ENCODE measurements at places on chromosomes 7 and 10.

GRCh38 chr7:131302446-131302845 lies 25.2 kb upstream of the MKLN1 start:
- no peak for DNase-seq

- DNase-seq = no peak
Observed at GRCh38 chr7:79868010-79868409, 266.6 kb upstream of the GNAI1 start.

DNA sequence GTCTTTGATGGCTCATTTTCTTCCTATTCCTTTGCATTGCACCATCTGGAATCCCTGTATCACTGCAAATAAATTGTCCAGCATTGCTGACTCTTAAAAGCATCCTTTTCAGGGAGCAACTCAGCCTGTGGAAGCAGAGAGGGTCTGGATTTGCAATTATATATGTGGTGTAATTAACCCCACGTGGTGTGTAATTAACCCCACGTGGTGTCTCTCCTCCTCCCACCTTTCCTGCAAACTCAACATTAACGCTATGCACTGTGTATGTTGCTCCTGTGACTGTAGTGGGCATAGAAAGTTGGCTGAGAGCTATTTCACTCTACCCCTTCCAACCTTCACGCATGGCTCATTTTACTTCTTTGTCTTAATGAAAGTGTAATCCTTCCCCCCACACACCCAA lies 689.0 kb upstream of the COBL start:
- no peak for DNase-seq

DNA sequence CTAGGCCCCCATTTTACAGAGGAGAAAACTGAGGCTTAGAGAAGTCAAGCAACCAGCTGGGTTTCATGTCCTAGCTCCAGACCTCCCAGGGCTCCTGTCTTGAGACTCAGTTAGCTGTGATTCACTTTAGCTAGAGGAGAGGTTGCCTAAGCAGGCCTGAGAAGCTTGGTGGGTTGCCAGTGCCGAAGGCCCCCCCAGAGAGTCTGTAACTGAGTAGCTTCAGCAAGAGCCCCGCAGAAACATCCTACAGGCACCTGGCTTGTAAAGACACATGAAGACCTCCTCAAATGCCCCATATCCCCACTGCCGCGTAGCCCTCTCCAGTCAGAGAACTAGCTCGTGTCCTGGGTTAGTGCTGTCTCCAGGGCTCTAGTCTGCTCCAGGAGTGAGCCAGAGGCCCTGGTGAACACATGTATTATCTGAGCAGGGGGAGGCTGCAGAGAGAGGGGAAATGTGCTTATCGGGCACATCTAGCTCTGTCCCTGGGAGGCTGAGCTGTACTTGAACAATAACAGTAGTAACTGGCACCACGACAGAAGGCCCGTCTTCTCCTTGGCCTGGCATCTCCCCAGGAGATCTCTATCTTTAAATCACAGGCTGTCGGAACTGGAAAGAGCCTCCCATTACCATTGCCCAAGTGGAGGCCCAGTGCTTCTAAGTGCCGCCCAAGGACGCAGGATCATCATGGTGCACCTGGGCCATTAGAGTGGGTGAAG lies 28.9 kb downstream of the UNC5B start:
- no peak for DNase-seq

DNA sequence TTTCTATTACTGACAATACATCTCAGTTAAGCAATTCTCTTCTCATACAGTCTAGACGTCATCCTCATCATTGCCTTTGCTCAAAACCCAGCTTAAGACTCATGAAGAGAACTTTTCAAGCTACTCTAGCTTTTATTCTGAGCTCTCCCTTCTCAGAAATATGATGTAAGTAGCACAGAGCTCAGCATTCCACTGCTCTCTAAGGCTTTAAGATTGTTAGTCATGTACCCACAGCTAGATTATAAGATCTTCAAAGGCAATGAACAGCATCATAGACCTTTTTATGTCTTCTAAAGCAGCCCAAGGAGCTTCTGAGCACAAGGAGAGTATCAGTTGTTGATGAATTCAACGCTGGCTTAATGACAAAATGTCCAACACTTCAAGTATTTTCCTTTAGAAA lies 119.3 kb downstream of the NRP1 start:
- DNase-seq = no peak

GRCh38 chr7:73983437-73984164 lies 44.4 kb upstream of the ELN start:
- no peak for DNase-seq

DNA sequence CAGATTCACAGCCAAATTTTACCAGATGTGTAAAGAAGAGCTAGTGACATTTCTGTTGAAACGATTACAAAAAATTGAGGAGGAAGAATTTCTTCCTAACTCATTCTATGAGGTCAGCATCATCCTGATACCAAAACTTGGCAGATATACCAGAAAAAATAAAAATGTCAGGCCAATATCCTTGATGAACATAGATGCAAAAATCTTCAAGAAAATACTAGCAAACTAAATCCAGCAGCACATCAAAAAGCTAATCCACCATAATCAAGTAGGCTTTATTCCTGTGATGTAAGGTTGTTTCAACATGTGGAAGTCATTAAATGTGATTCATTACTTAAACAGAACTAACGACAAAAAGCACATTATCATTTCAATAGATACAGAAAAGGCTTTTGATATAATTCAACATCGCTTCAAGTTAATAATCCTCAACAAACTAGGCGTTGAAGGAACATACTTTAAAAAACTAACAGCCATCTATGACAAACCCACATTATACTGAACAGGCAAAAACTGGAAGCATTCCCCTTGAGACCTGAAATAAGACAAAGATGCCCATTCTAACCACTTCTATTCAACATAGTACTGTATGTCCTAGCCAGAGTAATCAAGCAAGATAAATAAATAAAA lies 807.7 kb upstream of the ZWINT start:
- DNase-seq = no peak

DNA sequence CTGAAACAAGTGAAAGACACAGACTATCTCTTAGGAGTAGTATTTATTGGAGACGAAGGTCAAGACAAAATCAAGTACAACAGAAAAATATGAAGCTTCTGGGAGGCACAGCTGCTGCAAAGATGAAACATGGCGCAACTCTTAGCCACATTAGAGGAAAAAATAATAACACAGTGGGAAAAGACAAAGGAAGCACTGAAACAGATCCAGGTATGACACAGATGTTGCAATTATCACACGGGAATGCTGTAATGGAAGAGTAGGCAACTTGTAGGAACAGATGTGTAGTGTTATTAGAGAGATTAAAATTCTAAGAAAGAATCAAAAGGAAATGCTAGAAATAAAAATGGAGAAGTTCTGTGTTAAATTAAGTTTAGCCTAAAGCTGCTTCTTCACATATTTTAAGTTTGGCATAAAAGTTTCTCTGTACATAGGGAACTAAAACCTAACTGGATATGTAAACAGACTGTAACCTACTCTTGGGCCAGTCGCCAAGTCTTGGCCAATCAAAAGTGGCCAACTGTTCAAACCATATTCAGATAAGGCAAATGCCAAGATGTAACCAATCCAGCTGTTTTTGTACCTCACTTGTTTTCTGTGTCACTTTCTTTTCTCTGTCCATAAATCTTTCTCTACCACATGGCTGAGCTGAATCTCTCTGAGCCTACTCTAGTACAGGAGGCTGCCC lies 1132.0 kb upstream of the LRRTM3 start:
- DNase-seq = no peak

- no peak for DNase-seq
Observed at GRCh38 chr7:17422966-17423365, 124.5 kb downstream of the AHR start.

- DNase-seq = no peak
Observed at GRCh38 chr7:138519061-138519798, 59.2 kb downstream of the TRIM24 start.

DNA sequence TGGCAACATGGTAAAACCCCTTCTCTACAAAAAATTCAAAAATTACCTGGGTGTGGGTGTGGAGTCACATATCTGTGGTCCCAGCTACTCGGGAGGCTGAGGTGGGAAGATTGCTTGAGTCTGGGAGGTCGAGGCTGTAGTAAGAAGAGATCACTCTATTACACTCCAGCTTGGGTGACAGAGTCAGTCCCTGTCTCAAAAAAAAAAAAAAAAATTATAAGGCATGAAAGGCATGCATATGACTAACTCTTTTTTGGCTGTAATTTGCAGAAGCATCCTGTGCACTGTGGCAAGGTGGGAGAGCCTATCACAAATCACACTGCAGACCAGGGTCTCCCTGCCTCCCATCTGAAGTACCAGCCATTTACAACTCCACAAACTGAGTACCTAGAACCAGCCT lies 14.1 kb upstream of the MYPN start:
- DNase-seq = no peak

DNA sequence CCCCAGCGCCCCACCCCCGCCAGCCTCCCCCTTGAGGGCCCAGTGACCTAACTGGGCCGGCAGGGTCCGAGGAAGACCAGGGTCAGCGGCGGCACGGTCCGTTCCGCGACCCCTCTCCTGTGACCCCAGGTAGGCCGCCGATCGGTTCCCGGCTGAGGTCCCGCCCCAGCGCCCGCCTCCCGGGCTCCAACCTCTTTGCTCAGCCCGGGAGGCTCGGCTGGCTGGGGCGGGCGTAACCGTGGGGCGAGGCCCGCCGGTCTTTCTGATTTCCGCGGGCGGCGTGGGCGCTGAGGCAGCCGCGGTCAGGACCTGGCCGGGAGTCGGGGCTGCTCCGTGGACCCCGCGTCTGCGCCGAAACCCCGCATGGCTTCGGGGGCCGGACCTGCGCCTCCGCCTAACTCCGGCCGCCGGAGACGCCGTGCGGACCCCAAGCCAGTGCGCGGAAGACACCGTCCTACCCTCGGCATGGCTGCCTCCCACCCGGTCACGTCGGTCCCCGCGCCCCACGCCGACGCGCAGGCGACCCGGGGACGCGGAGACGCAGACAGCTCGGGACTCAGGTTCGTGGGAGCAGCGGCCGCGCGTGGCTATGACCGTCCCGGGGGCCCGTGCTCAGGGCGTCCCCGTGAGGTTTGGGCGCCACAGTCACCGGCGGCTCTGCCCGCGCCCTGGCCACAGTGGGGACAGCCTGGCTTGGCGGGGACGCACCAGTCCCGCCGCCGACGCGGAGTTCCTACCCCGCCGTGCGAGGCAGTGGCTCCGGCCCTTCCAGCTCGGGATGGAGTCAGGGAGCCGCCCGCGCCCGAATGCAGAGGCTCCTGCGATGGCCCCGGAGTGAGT lies 1.0 kb upstream of the VENTX start:
- peak; percentile 54 for DNase-seq
